Mucosa of descending colon (tissue), 3 donors: ENCODE measurements at places on chromosomes 16 and 17. TPM values are rescaled to one million over a fixed set of nuclear protein-coding genes. Genes with fewer than 3 reads are reported as not detected.

The CDRT4 gene
- 5.7 TPM for total RNA-seq

The CD300LB gene
- not detected for total RNA-seq

DNA sequence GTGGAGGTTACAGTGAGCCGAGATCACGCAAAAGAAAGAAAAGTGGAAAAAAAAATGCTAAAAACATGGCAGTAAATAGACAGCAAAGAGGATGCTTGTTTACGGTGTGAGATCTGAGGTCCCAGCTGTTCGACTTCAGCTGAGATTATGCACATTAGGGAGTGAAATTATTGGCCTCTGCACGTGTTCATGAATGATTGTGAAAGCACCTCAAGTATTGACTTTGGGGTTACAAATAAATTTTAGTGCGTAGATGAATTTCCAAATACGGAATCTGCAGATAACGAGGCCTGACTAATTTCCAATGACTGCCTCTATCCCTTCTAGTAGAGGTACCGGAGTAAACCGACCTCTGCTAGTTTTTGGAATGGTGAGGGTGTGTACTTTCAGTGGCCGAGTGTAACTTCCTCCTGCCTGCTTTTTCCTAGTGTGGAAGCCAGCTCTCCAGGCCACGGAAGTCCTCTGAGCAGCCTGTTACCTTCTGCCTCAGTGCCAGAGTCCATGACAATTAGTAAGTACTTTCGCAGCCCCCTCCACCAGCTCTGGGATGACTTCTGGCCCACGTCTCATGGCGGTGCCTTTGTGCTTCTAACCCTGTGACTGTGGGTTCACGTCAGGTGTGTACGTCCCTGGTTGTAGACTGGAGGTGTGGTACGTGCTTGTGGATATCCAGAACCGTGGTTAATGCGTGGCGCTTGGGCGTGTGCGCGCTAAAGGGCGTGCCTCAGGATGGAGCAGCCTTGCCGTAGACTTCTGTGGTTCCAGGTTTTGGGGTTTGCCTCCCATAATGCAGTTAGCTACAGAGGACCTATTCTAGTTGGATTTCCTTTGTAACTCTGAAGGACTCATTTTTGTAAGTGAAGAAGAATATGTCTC lies 102.1 kb downstream of the SNX29 start:
- peak; percentile 33 for DNase-seq

DNA sequence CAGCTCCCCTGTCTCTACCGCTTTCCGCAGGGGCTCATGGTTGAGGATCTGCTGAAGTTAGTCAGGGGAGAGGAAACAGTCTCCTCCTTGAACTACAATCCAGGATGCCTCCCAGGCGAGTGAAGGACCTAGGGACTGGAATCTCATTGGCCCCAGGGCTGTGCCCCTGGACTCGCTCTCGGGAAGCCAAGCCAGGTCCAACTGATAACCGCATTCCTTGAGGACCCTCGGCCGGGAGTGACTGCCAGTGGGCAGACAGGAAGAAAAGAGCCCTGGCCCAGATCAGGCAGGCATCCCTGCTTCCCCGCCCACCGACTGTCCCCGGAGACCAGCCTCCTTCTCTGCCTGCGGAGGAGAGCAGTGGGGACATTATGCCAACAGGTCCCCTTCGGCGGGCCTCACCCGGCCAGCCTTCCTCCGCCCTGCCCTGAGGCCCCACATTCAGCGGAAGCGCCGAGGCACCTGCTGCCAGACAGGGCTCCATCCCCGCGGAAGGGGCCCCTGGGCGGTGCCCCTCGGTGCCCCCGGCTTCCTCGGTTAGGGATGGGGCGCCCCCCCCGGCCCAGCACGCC lies 776 bp downstream of the LRRC75A start:
- peak; percentile 41 for DNase-seq

The MATCAP1 gene
- total RNA-seq = 35.1 TPM

The FOXL1 gene
- total RNA-seq = 3.6 TPM

- peak; percentile 58 for DNase-seq
Observed at GRCh38 chr17:27349540-27350021, 55.7 kb downstream of the WSB1 start.

GRCh38 chr16:74942566-74942965 lies 42.4 kb downstream of the WDR59 start:
- DNase-seq = no peak

The EVI2B gene
- 7.8 TPM for total RNA-seq

The POLR3E gene
- total RNA-seq = 54.5 TPM

DNA sequence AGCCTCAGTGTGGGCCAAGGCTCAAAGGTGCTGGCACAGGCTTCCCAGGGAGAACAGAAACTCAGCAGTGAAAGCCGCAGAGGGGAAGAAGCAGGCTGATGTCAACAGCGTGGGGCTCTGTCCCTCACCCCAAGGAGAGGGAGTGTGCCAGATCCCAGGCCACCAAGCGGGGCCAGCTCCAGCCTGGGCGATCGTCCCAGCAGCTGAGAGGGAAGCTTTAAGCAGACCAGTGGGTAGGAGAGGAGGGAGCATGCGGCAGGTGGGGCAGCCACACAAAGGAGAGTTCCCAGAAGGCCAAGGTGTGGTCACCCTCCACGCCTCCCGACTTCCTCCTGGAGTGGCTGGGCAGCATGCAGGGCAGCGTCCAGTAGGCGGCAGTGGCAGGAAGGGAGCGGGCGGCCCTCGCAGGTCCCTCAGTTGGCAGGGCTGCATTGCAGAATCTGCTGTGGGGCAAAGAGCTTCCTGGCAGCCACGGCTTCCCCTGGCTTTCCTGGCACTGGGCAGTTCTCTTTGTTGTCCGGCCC lies 6.0 kb downstream of the SYNGR2 start:
- peak; percentile 94 for DNase-seq

- DNase-seq = no peak
Observed at GRCh38 chr16:57048095-57048494, 44.3 kb upstream of the CPNE2 start.

The ZNF778 gene
- 8.8 TPM for total RNA-seq

- no peak for DNase-seq
Observed at GRCh38 chr16:10876315-10876714, 687 bp upstream of the CIITA start.

DNA sequence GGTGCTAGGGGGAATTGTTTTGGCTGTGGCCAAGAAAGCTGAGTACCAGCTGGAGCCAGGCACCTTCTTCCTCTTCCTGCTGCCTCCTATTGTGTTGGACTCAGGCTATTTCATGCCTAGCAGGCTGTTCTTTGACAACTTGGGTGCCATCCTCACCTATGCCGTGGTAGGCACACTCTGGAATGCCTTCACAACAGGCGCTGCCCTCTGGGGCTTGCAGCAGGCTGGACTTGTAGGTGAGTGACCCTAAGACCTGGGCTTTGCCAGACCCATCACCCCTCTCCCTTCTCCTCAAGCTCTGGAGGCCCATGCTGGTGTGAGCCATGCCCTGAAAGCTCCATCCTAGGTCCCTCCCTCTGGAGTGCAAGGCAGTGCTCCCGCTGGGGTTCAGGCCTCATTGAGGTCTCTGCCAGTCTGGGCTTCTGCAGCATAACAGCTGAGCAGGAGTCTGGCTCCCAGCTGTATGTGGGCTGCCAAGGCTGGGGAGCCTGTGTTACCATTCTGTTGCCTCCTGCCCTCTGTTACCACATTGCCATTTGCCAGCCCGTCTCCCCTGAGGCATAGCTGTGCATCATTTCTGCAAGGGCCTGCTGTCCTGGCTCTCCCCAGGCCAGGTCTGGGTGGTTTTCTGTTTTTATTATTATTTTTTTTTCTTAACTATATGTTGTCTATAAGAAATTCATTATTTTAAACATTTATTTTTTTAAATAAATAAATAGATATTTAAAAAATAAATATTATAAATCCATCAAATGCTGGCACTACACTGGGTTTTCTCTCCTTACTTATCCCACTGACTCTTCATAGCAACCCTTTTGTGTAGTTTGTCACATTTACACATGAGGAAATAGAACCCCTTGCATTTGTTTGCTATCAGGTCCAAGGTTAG lies 4.1 kb downstream of the SLC9A5 start:
- DNase-seq = peak; percentile 20

The MYO1C gene
- total RNA-seq = 344 TPM

The SEZ6 gene
- total RNA-seq = 1.0 TPM

The EVPLL gene
- total RNA-seq = not detected

- no peak for DNase-seq
Observed at GRCh38 chr17:21676281-21677111, 15.8 kb upstream of the KCNJ18 start.

DNA sequence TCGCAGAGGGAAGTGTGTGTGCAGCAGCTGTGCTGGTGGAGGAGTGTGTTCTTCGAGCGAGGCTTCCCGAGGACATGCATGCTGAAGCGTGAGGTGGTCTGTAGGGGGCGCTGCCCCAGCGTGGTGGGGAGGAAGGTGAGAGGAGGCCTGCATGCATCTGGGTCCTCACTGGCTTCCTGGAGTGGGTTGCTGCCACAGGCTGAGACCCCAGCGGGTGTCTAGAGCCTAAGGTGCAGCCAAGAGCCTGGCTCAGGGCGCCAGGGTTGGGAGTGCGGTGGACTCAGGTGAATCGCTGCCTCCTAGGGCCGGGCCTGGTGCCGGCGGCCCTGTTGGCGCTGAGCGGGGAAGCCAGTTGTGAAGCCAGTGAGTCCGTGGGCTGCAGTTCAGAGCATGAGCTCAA lies 7.5 kb upstream of the HSD3B7 start:
- no peak for DNase-seq

- no peak for DNase-seq
Observed at GRCh38 chr17:28240688-28241340, 78.2 kb upstream of the TMEM97 start.

The JUP gene
- total RNA-seq = 320 TPM

The PRAC1 gene
- total RNA-seq = 32.2 TPM

DNA sequence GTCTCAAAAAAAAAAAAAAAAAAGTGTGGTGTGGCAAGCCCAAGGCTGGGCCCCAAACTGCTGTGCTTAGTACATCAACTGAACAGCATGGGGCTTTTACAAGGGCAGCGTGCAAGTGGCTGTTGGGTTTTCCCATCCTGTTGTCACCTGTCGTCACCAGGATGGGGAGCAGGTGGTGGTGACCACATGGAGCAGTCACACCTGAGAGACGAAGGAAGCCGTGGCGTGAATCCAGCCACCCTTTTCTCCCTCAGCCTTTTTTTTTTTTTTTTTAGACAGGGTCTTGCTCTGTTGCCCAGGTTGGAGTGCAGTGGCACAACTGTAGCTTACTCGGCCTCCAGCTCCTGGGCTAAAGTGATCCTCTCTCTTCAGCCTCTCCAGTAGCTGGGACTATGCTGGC lies 4.1 kb upstream of the MRPL58 start:
- DNase-seq = no peak

DNA sequence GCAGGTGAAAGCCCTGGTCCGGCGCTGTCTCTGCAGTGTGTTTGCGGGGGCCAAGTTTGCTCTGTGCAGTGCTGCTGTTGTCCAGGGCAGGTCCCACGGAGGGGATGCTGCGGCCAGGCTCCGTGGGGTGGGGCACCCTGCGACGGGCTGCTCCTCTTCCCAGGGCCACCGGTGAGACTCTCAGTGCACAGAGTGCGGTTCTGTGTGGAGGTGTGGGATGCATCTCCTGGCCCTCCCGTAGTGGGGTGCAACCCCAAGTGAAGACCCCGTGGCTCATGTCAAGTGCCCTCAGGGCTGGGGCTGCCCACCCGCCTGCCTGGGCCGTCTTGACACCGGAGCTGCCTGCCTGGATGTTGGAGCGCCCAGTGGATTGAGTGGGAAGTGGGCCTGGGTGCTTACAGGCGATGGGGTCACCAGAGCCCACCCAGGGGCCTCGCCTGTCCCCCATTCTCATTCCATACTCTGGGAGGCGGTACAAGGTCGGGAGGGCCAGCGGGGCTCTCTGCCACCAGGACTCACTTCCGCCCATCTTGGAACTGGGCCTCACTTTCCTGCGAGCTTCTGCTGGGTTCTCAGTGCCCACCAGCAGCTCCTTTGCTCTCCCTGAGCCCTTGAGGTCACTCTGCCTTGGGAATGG lies 119.9 kb downstream of the BANP start:
- DNase-seq = no peak

The CCL5 gene
- 8.4 TPM for total RNA-seq

DNA sequence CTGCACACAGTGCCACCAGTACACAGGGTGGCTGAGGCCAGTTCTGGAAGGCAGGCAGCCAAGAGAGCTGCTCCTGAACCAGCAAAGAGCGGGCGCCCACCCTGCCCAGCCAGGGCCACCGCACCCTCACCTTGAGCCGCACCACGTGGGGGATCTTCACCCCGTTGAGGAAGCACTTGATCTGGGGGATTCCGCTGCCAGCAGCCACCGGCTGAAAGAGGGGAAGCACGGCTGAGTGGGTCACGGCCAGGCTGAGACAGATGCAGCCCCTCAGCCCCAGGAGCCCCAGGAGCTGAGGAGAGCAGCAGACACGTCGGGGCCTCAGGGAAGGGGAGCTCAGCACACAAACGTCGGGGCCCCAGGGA lies 14.6 kb upstream of the CCDC154 start:
- no peak for DNase-seq

DNA sequence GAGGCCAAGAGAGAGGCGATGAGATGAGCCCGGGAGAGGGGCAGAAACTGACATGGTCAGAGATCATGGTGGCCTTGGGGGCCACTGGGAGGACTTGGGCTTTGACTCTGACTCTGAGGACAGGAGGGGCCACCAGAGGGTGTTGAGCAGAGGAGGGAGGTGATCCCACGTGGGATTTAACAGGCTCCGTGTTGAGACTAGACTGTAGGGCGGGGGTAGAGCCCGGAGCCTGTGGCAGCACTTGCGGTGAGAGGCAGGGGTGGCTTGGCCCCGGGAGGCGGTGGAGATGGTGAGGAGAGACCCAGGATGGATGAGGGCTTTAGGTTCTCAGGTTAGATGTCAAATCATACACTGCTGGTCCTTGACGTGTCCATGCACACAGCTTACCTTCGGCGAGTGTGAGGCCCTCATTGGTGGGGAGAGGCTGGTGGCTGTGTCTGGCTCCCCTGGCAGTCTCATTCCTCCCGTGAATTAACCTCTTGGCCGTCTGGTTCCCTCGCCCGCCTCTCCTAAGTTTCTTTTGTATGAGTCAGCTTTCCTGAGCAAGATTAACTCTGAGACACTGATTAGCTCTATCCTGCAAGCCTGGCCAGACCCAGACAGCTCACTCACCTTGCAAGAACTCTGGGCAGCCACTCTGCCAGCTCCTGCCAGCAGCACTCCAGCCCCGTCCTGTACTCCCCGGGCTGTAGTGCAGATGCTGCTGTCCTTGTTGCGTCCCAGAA lies 39.7 kb downstream of the VPS35L start:
- no peak for DNase-seq

The PTX4 gene
- total RNA-seq = not detected

GRCh38 chr17:4393806-4394205 lies 27.3 kb upstream of the UBE2G1 start:
- DNase-seq = no peak
